Activated naive CD4-positive, alpha-beta T cell treated with anti-CD3 and anti-CD28 coated beads, Interleukin-2, amount 50 U/mL, for 16 hours (primary cell): ENCODE measurements at places on chromosomes 1 and 21.

- DNase-seq: no peak
These were observed 163.0 kb upstream of the KAZN start for GRCh38 chr1:14435368-14436023.

- DNase-seq: no peak
These were observed 13.5 kb downstream of the SLC9A1 start for GRCh38 chr1:27141266-27142003.

- DNase-seq: peak; percentile 52
These were observed at the start of gene AGPAT3 for GRCh38 chr21:43864962-43865539. AGPAT3 (plus strand) TSS chr21:43865223; CDS start chr21:43959682, 94,459 bp downstream.

DNA sequence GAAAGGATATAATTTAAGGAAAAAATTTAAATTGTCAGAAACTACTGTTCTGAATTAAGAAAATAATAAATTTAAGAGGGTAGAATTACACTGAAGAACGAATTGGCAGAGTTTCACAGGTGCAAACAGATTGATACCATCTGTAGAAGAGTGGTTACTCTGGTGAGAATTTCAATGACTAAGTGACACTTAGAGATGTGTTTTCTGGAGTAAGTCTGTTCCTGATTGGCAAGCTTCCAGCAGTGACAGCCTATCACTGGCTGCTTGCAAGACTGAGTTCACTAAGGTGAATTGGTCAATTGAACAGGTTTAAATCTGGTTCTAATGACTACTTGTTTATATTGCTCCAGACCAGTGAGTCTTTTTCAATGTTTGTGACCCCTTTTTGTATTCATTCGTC lies 838.2 kb upstream of the RGS18 start:
- DNase-seq: no peak

DNA sequence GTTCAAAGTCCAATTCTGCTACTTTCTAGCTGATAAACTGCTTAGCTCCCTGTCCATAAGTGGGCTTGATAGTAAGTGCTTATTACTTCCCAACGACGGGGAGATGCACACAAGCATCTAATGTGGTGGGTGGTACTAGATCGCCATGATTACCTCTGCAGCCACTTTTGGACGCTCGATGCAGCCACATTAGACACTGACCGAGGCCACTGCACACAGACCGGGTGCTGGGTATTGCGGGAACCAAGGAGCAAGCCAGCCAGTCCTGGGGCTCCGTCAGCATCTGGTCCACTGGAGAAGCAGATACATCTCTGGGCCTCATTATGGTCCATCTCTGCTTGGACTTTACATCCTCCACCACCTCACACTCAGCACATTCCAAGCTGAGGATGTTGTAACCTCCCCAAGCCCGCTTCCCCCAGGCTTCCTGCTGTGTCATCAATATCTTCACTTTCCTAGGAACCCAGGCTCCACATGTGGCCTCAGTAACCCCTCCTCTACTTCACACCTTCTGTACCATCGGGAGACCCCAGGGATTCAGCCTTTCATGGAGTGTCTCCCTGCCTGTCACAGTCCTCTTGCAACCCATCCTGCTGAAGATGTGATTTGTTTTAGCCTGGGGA lies 48.2 kb downstream of the RHOU start:
- no peak for DNase-seq

- no peak for DNase-seq
These were observed 16.1 kb upstream of the LYST start for GRCh38 chr1:235882816-235883215.

- DNase-seq: no peak
These were observed 6.9 kb downstream of the LAX1 start for GRCh38 chr1:203771901-203772301.

GRCh38 chr1:232292818-232293217 lies 337.1 kb downstream of the SIPA1L2 start:
- DNase-seq: no peak

- no peak for DNase-seq
These were observed 83.5 kb upstream of the ZNF281 start for GRCh38 chr1:200493344-200493743.

- no peak for DNase-seq
These were observed 486.2 kb upstream of the VAMP3 start for GRCh38 chr1:7284839-7285435.

- no peak for DNase-seq
These were observed 62.5 kb downstream of the PRKAB2 start for GRCh38 chr1:147109762-147110161.

- DNase-seq: no peak
These were observed 160.6 kb upstream of the EDN2 start for GRCh38 chr1:41645062-41645461.
